ENCODE measurements at places on chromosomes 3 and 15.
A peak's percentile ranks its signal among the peaks of the same experiment; 100 is the strongest.

DNA sequence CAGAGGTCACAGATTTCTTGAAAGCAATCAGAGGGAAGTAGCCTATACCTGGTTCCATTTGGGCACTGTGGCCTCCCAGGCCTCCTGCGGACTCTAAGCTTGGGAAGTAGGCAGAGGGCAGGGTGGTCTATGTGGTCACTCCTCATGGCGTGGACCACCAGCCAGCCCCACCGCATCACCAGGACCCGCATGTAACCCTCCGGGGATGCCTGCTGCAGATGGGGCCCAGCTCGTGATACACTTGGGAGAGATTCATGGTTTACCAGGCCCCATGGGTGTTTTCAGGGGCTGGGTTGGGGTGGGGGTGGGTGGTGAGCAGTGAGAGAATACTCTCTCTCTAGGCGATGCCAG, 123.7 kb downstream of the ASB7 start:
- DNase-seq, result no peak

GRCh38 chr3:172137287-172138192, 98.2 kb downstream of the FNDC3B start:
- peak; percentile 61 for DNase-seq

DNA sequence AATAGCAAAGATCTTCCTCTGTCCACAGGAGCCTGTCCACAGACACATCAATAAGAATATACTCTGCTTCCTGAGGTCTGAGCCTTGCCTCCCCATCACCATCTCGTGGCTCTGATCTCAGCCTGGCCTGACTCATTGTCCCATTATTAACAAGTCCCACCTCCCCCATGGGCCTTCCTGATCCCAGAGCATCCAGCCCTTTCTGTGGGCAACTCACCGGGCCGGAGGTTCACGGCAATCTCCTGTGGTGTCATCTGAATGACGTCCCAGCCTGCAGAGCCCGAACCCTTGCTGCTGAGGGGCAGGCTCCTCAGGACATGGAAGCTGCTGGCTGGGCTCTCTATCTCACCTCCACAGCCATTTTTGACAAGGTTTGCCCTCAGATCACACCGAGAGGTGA, 28.1 kb downstream of the ITGB5 start:
- DNase-seq, result peak; percentile 45

- DNase-seq, result peak; percentile 32
These were observed 25.2 kb downstream of the NIPA1 start for GRCh38 chr15:22811640-22812039.

DNA sequence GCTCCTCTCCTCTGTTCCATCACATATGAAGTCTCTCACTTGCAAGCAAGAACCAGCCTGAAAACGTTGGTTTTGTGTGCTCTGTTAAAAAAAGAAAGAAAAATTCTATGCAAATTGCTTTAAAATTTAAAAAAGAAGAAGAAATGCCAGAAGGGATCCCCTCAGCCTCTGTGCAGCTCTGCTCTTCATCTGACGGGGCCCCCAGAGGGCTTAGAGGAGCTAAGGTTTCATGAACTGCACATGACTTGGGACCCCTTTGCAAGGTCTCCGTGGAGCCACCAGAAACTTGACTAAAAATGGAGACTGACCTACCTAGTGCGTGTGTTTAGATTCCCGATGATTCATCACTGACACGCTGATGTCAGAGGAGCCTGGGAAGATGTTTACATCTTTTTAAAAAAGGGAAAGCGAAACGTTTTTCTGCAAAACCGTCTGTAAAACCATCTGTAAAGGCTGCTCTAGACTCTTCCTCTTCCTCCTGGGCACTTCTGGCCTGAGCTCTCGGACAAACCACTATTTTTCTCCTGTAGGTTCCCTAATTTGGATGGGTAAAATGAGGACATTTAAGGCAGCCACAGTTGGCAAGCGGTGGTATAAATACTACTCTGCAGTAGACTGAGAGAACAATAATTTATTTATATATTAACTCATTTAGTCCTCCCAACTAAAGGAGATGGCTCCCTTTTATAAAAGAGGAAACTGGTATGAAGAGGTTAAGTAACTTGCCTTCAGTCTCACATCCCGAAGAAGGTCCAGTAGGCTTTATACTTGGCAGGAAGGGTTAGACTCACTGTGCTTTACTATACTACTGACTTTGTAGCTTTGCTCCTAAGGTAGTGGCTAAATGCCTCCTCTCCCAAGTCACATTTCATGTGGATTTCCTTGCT, 67.2 kb upstream of the POLG start:
- DNase-seq, result peak; percentile 27

DNA sequence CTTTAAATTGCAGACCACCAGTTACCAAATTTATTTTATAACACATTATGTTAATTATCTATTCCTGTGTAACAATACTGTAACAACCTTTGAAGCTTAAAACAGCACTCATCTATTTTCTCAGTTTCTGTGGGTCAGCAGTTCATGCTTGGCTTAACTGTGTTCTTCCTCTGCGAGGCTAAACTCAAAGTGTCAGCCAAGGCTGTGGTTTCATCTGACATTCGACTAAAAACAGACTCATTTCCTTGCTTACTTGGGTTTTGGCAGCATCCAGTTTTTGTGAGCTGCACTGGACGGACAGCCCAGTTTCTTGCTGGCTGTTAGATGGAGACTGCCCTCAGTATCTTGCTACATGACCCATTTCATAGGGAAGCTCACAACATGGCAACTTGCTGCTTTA, 247.3 kb upstream of the KCNH8 start:
- DNase-seq, result peak; percentile 1

DNA sequence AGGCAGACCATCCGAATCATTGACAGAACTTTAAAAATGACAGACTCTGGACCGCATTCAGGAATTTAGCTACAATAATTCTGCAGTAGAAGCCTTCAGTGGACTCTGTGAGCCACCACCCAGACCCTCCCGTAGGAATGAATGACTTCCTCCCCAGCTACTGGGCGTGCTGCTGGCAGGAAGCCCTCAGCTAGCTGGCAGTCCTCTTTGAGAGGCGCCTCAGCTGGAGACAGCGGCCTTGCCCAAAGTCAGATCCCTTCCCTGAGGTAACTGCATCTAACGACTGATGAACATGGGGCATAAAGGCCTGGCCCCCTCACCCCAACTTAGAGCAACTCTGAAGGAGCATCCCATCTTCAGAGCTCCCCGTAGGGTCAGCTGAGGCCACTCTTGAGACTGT, 25.8 kb downstream of the CRABP1 start:
- DNase-seq, result no peak

- no peak for DNase-seq
These were observed 15.4 kb upstream of the VPS8 start for GRCh38 chr3:184796551-184796950.

GRCh38 chr3:138479438-138479863, 45.0 kb downstream of the ESYT3 start:
- DNase-seq, result peak; percentile 64

DNA sequence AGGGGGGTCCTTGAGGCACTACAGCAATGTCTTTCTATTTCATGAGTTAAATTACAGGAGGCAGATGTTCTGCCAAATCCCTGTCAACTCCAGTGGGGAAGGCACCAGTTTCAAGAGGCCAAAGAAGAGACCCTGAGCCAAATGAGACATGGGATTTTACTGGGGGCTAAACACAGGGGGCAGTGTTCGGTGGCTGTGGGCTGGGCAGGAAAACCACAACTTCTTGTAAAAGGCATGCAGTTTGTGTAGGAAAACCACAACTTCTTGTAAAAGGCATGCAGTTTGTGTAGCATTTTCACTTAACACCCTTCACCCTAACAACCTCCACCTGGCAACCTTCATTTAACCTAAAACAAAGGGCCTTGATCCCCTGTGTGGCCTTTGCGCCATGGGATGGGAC, 61.0 kb downstream of the POLR2M start:
- DNase-seq, result no peak

DNA sequence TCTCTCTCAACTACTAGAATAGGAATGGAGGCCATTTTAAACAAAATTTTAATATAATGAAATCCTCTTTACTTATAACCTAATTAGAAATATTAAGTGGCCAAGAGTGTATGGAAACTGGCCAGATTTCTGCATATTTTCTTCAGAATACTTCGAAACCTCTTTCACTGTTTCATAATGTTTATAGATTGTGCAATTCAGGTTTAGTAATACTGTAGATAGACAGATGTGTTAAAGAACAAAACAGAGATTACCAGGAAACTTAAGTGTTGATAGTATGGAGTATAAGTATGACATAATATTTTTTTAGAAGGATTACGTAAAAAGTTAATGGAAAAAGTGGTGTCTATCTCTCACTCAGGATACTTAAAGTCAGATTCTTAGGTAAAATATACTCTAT, 4.7 kb downstream of the ABHD5 start:
- peak; percentile 86 for DNase-seq

DNA sequence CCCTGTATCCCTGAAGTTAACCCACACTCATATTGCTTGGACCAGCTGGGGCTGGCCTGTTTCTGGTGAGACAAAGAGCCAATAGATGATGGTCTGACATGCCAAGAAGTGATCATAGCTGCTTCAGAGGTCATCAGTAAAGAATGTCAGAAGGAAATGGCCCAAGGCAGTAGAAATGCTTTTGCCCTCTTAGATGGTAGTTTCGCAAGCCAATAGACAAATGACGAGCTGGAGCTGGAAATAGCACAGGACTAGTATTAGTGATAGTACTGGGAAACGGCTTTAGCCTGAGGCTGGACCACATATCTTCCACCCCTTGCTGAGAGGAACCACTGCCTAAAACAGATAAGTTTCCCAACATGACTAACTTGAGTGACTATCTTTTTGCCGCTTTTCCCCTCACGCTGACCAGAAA, 176.1 kb upstream of the THBS1 start:
- DNase-seq, result peak; percentile 92

DNA sequence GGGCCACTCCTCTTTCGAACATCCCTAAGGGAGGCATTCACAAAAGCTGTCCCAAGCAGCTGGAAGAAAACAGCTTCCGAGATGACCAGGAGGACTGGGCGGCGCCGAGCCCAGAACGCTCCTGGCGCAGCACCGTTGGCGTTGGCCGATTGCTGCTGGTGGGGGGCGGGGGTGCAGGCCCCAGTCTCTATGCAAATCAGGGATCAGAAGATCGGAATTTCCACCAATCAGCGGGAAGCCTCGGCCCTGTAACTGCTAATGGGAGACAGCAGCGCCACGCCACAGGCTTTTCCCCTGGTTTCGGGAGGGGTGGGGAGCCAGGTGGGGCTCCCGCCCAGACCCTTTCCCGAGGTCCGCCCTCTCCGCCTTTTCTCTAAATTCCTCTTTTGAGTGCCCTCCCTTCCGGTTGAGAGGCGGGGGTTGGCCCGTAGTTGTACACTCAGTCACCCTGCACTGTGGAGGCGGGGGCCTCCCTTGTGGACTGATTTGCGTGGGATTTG, 27.0 kb downstream of the HMCES start:
- peak; percentile 94 for DNase-seq

GRCh38 chr15:64502551-64502950, 42.2 kb downstream of the ZNF609 start:
- DNase-seq, result peak; percentile 41

DNA sequence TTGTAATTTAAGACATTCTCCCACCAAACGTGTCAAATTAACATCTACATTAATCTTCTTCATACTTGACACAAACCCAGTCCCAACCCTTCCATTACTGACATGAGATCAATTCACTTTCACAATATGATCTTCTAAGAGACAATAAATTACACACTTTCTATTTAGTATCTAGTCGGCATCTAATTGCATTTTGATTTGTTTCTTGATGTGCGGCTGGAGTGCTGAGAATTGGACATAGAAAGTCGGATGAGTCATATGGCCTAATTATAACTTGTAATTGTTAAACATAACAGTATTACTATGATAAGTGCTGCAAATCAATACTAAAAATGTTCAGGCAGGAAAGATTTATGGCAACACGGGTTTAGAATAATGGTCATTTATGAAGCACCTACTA, 78.4 kb upstream of the RORA start:
- no peak for DNase-seq

DNA sequence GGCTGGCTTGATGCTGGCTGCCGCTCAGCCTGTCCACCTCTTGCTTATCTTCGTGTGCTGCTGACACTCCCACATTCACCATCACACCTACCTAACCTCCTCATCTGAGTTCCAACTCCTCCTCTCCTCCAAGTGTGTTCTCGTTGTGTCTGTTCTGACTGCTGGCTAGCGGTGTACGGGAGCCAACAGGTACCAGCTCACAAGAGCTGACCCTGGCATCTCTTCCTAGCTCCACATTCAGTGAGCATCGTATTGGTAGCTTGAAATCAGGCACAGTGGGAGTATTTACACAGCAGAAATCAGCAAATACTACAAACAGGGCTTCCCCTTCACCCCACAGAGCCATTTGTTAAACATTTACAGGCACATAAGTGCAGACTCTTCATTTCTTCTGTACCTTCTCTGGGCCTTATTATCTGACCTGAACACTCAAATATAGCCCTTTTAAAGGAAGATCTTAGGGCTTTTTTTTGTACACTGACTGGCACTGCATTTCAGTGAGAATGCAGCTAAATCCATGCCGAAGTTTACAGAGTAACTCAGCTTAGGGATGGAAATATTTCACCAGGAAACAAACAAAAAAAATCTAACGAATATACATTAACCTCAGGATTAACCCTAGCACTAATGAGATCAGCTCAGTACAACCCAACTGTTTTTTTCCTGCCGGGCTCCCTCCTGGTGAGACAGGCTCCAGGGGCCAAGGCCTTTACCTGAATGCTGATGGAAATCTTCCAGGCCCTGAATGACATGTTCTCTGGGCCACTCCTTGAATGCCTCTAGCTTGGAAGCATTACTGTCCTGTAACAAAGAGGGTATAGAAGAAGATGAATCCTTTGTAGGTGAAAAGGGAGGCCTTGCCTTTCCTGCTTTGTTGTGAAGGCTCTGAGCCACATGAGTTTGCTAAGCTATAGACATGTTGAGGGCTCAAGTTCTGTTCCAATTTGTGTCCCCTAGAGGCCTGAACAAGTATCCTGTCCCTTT, 150.5 kb upstream of the LPP start:
- DNase-seq, result no peak

GRCh38 chr15:73569361-73569760, 63.8 kb downstream of the NPTN start:
- no peak for DNase-seq

DNA sequence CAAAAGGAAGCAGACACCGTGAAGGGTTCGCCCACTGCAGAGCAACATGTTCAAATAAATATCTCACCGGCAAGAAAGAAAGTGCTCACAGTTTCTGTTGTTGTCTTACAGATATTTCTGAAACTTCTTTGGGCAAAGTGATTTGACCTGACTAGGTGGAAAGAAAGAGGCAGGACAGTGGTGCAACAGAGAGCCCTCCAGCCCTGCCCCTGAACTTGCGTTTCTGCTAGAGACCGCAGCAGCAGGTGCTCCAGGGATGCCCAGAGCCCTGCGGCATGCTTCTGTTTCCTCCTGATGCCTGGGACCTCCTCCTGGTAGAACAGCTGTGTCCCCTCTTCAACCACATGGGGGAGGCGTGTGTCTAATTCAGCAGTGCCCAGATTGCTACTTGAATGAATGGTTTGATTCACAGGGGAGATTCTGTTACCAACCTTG, 123.4 kb downstream of the ATP10A start:
- peak; percentile 53 for DNase-seq

- DNase-seq, result peak; percentile 96
These were observed 152.3 kb downstream of the FBN1 start for GRCh38 chr15:48493084-48493762.

Data from cardiac fibroblast (primary cell).